ENCODE measurements at places on chromosomes 11 and 22. TPM values are rescaled to one million over a fixed set of nuclear protein-coding genes. Genes with fewer than 3 reads are reported as not detected.

Gene OR2AT4
- 0.02 TPM for polyA plus RNA-seq

Gene FUT4
- polyA plus RNA-seq: 3.7 TPM

Gene ANKK1
- polyA plus RNA-seq: not detected

DNA sequence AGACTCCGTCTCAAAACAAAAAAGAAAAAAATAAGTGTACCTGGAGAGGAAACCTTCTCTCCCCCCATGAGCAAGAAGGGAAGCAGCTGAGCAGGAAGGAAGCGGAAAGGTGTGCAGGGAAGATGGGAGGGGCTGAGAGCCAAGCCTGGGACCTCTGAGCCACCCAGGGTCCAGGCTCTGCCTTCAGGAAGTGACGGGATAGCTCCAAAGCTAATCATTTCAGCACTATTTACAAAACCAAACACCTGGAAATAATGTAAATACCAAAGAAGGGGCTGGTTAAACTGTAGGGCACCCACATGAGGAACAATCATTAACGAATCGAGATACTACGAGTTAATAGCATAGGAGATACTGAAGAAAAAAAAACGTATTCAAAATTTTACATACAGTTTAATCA, 27.9 kb downstream of the ARRB1 start:
- no peak for DNase-seq

- no peak for DNase-seq
Observed at GRCh38 chr11:130383344-130384211, 44.8 kb downstream of the ADAMTS8 start.

Gene C11orf16
- polyA plus RNA-seq: not detected

GRCh38 chr11:23317816-23318215, 457.5 kb upstream of the CCDC179 start:
- DNase-seq: no peak

- no peak for DNase-seq
Observed at GRCh38 chr11:124762105-124762623, at the start of gene ESAM. Gene ESAM (minus strand): TSS chr11:124762290. CDS start chr11:124762154, 136 bp downstream.

- DNase-seq: peak; percentile 57
Observed at GRCh38 chr11:66068923-66069714, 953 bp upstream of the PACS1 start.

Gene BCO2
- 3.2 TPM for polyA plus RNA-seq

Gene HBB
- polyA plus RNA-seq: 24.7 TPM

Gene LRP4
- 16.2 TPM for polyA plus RNA-seq

DNA sequence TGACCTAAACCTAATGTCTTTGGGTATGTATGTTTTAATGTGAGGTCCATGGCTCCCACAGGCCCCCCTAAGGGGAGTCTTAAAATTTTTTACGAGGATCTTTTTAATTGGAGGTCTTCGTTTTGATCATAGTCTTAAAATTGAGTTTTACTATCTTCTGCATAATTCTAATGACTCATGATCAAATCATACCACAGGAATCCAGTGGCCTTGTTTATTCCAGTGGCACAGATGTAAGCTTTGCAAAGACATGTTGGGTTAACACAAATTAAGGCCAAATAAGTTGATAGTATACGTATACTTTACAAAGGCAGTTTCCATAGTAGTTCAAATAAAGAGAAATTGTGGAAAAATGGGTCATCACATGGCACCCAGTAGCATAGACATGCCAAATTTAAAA, 33.9 kb upstream of the FJX1 start:
- DNase-seq: no peak

Gene NXPE4
- not detected for polyA plus RNA-seq

Gene GTF2H1
- polyA plus RNA-seq: 41.0 TPM

Gene MS4A3
- not detected for polyA plus RNA-seq

DNA sequence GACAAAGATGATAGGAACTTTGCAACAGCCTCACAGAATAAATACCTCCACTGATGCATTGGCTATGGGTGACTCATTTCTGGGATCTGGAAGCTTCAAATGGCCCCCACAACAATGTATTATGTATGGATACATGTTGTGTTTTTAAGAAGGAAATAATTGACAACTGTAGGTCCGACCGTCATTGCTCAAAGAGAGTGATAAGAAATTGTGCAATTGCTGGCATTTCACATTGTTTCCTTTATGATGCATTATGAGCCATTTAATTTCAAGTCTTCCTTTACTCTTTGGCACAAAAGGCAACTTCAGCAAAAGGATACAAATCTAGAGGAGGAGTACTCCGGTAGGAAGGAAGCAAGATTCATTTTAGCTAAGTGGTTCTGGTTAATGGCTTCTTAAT, 2.0 kb downstream of the ANO3 start:
- no peak for DNase-seq

Gene CEND1
- polyA plus RNA-seq: 0.07 TPM

- no peak for DNase-seq
Observed at GRCh38 chr22:31734512-31734911, 15.4 kb downstream of the PRR14L start.

DNA sequence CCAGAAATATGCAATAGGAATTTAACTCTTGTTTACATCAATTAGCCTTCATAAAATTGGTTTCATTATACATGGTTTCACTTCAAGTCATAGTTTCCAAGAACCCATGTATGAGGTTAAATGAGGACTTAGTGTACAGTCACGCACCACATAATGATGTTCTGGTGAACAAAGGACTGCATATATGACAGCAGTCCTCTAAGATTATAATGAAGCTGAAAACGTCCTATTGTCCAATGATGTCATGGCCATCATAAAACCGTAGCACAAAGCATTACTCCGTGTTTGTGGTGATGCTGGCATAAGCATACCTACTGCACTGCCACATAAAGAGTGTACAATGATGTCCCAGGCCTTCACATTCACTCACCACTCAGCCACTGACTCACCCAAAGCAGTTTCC, 31.1 kb downstream of the SMCO4 start:
- no peak for DNase-seq

DNA sequence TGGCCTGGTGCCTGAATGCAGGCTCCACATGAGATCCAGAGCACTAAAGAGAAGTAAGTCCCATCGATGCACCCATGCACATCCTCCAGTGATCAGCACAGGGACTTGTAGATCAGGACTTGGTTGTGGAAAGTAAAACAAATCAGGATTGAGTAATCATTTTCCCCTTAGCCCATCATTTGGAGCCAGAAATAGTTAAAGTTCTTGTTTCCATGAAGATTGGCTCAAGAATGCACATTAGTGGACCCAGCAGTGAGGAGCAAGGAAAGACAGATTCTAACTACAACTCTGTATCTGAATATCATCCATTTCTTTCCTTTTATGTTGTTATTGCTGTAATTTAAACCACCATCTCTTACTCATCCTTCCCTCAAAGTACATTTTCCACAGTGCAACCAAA, 19.1 kb downstream of the CCDC83 start:
- DNase-seq: no peak

DNA sequence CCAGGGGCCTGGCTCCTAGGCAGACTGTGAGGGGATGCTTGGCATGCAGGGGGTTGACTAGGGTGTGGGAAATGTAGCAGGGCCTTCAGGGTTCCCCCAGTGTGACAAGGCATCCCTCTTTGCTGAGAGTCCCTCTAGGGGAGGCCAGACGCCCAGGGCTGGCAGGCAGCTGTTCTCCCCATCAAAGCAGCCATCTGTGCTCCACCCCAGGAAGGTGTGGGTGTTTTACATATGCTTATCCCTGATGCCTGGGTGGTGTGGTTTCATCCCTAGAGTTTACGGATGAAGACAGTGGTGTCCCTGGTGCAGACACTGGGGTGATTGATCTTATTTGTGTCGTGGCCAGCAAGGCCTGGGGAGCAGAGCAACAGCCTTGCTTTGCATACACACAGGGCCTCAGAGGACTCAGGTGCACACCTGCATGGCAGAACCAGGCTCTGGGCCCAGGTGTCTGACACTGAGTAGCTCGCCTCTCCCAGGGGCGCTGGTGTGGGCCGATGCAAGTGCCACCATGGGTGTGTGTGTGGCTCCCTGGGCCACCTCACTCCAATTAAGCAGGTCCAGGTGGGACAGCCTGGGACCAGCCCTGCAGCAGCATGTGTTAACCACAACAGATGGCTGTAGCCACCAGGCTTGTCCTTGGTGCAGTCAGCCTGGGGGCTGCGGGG, 74.2 kb downstream of the MED15 start:
- DNase-seq: no peak

Gene KRTAP5-2
- polyA plus RNA-seq: not detected

Gene TRIM51
- polyA plus RNA-seq: not detected

Gene TXN2
- 87.4 TPM for polyA plus RNA-seq

DNA sequence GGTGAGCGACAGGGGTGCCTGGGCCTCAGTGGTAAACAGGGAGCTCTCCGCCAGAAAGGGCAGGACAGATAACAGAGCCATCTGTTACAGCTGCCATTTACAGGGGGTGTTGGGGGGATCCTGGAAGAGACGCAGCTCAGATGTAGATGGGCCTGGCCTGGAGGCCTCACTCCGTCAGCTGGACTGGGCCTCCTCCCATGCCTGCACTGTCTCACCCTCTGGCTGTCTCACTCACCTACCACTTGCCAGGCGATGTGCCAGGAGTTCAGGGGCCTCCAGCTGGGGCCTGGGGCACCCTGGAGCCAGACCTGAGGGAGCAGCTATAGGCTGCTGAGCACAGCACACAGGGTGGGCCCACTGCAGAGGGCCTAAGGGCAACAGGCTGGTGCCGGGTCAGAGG, 16.3 kb upstream of the SUSD2 start:
- no peak for DNase-seq

DNA sequence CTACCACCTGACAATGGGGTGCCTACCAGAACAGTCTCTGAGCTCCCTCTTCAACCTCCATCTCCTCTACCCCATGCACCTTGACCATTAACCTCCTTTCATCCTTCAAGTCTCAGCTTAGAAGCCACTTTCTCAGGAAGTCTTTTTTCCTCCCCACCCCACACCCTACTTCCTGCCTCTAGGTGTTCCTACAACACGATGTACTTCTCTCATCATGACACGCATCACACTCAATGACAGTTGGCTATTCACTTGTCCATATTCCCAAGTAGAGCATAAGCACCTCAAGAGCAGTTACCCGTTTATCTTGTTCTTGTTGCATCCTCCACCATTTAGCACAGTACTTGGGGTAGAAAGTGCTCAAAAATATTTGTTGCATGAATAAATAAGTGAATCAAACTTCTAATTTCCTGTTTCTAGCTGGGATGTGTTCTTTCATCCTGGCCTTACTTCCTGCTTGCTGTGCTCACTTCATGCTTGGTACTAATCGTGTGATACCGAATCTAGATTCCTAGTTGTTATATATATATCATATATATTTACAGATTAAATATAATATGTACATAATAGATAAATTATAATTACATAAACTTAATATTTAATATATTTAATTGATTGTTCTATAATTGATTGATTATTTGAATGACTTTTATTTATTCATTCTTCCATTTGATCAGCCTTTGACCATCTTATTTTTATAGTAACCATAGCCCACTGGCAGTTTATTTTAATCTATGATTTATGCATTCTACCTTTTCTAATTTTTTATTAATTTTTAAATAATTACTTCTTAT, 177.5 kb upstream of the TMEM45B start:
- DNase-seq: no peak

Gene SSTR3
- 1.6 TPM for polyA plus RNA-seq

Gene MS4A15
- polyA plus RNA-seq: 0.15 TPM

DNA sequence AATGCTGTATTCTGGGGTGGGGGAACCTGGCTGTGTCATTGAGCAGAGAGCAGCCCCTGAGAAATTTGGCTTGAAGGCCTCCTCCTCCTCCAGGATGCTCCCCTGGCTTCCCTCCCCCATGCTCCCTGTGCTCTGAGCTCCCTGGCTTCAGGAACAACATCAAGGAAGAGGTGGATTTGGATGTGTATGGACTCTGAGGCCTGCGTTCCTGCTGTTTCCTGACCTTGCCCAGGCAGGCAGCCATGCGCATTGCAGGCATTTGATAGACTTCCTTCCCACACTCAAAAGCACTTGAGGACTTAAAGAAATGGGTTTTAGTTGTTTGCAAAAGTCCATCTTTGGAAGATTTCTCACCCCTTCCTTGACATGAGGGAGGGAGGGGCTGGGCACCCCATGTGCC, 1317.1 kb downstream of the BRD1 start:
- no peak for DNase-seq

Gene SLC25A18
- 1.3 TPM for polyA plus RNA-seq

DNA sequence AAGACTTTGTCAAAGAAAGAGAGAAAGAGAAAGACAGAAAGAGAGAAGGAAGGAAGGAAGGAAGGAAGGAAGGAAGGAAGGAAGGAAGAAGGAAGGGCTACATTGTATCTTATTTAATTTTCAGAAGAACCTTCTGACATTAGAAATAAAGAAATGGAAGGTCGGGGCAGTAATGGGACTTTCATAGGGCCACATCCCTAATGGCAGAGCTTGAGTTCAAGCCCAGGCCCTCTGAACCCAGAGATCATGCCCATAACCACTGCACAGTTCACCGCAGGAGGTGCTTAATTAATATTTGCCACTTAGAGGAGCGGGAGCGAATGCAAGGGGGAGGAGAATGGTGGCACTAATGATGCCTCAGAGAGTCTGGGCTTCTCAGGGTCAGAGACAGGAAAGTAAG, 233.3 kb downstream of the MN1 start:
- DNase-seq: no peak

Gene HPX
- polyA plus RNA-seq: 1.1 TPM

- DNase-seq: no peak
Observed at GRCh38 chr11:73226297-73227006, 8.4 kb downstream of the P2RY2 start.

- DNase-seq: no peak
Observed at GRCh38 chr22:45376009-45376408, 37.4 kb downstream of the SMC1B start.

DNA sequence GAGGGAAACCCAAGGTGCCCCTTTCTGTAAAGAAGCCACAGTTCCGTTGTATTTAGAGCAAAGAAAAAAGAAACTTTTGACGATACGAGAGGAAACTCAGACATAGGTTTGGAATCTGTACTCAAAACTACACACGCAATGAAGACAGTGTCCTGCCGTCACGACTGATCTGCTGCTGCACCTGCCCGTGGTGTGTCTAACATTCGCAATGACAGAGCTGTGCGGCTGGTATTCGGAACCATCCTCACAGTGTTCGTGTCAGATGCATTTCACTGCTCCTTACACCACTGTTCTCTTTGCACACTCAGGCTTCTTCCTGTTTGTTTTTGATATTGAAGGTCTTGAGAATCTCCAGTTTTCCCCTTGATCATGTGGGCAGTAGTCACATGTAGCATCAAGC, 84.8 kb downstream of the RTL6 start:
- no peak for DNase-seq

DNA sequence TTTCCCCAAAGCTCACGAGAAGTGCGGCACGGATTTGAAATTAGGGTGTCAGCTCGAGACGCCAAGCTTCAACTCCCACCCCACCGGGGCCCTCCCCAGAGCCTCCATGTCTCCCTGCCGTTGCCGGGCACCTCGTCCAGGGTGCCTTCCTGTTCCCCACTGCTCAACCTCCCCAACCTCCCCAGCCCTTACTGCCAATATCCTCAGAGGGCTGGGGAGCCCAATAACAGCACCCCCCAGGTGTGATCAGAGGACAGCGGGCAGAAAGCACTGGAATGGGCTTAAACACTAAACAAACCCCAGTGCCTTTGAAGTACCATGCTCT, 1336.4 kb downstream of the TBC1D22A start:
- DNase-seq: no peak

GRCh38 chr11:123407996-123408597, 22.0 kb upstream of the GRAMD1B start:
- no peak for DNase-seq

Data from ovary (tissue), 10 donors.